Parietal lobe (tissue), 2 donors: ENCODE measurements at places on chromosomes 6 and 20. TPM values are rescaled to one million over a fixed set of nuclear protein-coding genes. Genes with fewer than 3 reads are reported as not detected.

The GPLD1 gene
- total RNA-seq, result 19.7 TPM

The COX7A2 gene
- 99.8 TPM for total RNA-seq

The FKBP1C gene
- 0.94 TPM for total RNA-seq

The PCNA gene
- total RNA-seq, result 45.7 TPM
